ENCODE measurements at places on chromosomes 2 and 18.
A peak's percentile ranks its signal among the peaks of the same experiment; 100 is the strongest.

GRCh38 chr2:186835628-186836027, 13.3 kb downstream of the ZSWIM2 start:
- no peak for DNase-seq

GRCh38 chr18:27564066-27564465, 379.0 kb upstream of the CHST9 start:
- DNase-seq, result no peak

- no peak for DNase-seq
Measured at GRCh38 chr18:70046796-70047195, 99.1 kb upstream of the CD226 start.

- no peak for DNase-seq
Measured at GRCh38 chr18:49970319-49970718, 157.0 kb upstream of the ACAA2 start.

GRCh38 chr2:231877533-231878456, 48.4 kb downstream of the NPPC start:
- no peak for DNase-seq

DNA sequence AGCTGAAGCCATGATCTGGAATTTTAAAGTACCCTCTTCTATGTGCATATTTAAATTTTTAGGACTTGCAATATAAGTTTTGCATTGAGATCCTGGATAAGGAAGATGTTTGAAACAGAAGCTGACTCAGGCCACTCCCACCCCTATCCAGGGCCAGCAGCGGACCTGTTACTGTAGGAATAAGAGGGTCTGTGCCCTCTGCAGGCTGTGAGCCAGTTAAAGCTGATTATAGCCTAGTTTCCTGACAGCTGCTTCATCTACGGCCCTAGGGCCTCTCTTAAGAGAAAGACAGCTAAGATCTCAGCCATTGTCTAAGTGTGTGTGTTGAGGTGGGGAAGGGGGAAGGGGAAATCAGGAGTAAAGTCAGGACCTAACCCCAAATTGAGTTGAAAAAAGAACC, 234.0 kb downstream of the HAUS1 start:
- DNase-seq, result peak; percentile 30

- DNase-seq, result no peak
Measured at GRCh38 chr2:136075476-136075875, 42.5 kb downstream of the CXCR4 start.

GRCh38 chr2:69238449-69239031, 148.5 kb downstream of the GFPT1 start:
- DNase-seq, result no peak

DNA sequence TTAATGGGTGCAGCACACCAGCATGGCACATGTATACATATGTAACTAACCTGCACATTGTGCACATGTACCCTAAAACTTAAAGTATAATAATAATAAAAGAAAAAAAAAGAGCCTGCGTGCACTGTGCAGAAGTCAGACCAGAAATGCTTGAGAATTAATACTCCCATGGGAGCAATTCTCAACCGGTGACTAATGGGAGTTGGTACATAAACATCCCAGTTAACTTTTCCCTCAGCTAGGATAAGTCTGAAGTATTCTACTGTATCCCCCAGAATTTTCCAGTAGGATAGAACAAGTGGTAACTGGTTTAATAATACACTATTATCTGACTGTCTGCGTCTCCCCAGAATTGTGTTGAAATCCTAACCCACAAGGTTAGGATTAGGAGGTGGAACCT, 113.6 kb upstream of the COL5A2 start:
- no peak for DNase-seq

GRCh38 chr2:119184512-119184911, 26.0 kb upstream of the C1QL2 start:
- no peak for DNase-seq

GRCh38 chr2:31327505-31327904, 87.0 kb downstream of the XDH start:
- DNase-seq, result no peak

GRCh38 chr2:157497638-157498314, 53.9 kb upstream of the CYTIP start:
- DNase-seq, result peak; percentile 83

- no peak for DNase-seq
Measured at GRCh38 chr18:31101183-31102024, 817 bp downstream of the DSC2 start.

- DNase-seq, result no peak
Measured at GRCh38 chr2:149857344-149857743, 269.8 kb upstream of the MMADHC start.

DNA sequence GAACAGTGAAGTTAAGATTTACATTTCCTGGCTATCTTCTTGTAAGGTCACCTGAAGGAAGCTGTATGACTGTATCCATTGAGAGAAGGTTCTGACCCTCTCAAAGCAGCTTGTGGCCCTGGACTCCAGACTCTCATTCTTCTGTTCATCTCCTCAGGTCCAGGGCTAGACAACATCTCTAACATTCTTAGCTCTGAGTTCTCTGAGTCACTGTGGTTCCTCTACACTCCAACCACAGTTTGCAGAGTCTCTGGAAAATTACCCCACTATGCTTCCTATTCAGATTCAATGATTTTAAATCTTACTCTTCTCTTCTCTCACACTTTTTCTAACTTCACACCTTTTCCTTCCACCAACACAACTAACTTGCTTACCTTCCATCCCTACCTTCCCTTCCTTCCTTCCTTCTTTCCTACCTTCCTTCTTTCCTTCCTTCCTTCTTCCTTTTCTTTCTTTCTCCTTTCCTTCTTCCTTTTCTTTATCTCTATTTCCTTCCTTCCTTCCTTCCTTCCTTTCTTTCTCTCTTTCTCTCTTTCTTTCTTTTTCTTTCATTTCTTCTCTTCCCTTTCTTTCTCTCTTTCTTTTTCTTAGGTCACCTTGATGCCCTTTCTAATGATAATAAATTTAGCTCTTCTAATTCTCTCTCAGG, 824.3 kb upstream of the ZEB2 start:
- no peak for DNase-seq

DNA sequence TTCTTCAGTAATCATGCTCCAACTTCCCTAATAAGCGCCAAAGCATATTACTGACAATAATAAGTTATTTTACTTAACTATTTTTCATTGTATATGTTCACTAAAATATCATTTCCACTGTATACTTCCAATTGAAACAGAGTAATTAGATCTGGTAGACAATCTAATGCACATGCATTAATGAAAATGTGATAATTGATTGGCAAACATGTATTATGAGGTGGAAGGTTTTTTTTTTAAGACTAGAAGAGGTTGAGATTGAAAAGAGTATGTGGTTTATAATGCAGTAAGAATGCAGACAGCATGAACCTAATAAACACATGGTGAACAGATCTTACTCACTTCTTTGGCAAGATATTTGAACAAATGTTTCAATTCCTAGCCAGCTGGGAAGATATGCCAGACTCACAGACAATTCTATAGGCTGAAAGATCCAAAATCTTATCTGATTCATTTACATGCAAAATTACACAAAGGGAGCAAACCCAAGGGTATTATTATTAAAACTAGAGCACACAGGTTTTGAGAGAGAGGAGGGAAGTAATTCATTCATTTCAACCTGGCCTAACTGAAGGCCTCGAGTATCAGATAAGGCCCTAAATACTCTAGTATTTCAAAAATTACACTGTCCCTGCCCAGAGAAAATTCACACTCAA, 2.8 kb downstream of the NCKAP1 start:
- DNase-seq, result no peak

DNA sequence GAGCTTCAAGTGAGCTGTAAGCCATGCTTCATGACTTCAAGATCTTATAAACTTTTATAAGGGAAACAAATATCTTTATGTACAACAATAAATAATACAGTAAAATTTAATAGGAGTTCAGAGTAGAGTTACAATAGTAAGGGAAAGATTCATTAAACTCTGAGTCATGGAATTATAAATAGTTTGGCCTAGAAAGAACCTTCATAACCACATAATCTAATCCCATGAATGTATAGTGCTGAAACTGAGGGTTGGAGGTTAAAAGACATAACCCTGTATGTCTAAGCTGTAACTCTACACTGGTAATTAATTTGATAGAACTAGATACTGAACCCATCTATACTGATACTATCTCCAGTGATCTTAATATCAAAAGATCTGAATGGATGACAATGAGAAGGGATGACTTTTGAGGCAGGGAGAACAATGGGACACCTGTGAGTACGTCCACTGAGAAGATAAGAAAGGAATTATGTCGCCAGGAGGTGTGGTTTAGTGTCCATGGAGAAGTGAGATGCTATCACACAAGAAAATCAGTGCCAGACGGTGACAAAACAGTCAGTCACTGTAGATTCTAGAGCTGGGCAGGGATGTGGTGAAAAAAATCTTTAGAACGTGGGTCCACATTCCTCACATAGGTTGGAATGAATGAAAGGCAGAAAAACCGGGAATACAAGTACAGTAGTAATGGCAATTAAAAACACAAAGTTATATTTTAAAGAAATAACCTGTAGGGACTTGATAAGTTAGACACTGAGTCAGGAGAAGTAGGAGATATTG, 1.1 kb downstream of the IL1F10 start:
- no peak for DNase-seq

DNA sequence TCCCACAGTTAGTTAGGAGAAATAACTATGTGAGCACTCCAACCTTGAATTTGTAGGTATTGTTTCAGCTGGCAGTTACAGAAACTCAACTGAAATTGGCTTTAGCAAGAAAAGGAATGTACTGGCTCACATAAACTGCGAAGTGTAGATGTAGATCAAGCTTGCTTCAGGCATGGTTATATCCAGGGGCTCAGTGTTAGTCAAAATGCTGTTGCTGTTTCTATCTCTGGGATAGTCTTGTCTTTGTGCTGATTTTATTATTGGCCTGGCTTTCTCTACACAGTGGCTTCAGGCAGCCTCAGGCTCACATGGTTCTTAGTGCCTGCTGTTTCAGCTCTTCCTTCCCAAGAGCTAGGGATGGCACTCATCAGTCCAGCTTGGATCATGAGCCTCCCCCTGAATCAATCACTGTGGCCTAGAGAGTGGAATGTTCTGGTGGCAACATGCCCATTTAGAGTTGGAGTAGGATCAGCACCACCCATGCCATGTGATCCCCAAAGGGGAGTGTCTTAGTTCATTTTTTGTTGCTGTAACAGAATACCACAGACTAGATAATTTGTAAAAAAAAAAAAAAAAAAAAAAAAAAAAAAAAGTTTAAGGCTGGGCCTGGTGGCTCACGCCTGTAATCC, 69.1 kb upstream of the FOXI3 start:
- no peak for DNase-seq

- DNase-seq, result no peak
Measured at GRCh38 chr2:160279813-160280465, 79.9 kb upstream of the ITGB6 start.

GRCh38 chr2:191991442-191991841, 144.6 kb upstream of the CAVIN2 start:
- DNase-seq, result peak; percentile 22

DNA sequence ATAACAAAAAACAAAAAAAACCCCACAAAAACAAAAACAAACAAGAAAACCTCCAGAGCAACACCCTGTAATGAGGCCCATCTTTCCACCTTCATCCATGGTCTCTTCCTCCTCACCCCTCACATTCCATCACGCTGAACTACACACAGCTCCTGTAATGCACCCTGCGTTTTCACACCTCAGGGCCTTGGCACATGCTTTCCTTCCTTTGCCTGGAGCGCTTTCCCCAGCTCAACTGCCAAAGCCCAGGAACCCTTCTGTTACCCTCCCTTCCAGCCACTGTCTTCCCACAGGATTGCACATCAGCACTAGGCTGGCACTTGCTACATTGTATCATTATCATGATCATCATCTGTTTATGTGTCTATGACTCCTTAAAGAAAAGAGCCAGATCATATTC, 29.4 kb downstream of the TMEM247 start:
- no peak for DNase-seq

DNA sequence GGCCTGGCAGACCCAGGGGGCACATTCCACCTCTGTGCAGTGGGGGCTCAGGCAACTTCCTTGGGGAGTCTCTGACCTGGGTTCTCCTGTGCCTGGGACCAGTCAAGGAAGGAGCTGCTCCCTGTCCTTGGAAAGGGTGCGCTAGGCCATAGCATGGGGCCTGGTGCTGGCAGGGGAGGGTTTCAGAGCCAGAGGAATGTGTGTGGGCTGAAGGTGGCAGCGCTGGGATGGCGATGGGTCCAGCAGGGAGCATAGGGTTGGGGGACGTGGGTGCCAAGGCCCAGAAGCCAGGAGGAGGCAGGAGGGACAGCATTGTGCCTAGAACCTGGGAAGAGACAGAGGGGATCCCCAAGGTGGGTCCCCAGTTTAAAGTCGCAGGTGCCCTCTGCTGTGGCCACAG, 66.3 kb upstream of the TUBA3E start:
- no peak for DNase-seq

- DNase-seq, result no peak
Measured at GRCh38 chr2:128332091-128332634, 13.5 kb upstream of the HS6ST1 start.

DNA sequence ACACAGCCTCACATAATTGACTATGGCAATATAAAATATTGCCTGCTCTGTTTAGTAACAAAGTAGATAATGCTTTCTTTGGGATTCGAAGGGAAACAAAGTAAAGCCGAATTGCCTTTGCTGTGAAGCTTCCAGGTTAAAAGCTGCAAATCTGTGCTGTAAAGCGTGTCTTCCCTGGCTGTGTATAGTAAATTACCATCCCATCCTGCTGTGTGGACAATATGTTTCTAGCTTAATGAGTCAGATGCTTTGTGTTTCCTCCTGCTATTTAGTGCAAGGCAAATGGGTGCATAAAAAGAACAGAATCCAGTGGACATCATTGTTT, 265.1 kb downstream of the SOCS6 start:
- no peak for DNase-seq

DNA sequence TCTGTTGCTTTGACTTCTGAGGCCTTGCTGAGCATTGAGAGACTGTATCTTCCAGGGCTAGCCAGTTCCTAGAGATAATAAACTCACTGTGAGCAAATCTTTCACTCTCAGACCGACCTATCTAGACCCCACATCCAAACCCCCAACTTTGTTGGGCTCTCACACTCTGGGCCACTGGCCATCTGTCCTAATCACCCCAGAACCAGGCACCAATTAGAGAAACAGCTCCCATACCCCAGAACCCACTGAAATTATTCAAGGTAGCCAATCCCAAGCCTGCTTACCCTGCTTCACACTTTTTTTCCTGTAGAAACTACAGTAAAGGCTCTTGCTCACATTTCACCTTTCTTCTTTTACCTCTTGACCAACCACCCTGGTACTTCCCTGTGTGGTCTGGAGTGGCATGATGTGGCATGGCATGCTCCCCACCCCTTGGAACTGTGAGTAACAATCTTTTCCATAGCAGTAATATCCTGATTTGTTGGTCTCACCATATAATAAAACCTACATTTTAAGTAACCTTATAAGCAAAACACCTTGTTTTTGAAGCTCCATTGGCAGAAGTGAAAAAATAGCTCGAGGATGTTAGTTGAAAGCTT, 55.2 kb downstream of the ANKRD12 start:
- no peak for DNase-seq

DNA sequence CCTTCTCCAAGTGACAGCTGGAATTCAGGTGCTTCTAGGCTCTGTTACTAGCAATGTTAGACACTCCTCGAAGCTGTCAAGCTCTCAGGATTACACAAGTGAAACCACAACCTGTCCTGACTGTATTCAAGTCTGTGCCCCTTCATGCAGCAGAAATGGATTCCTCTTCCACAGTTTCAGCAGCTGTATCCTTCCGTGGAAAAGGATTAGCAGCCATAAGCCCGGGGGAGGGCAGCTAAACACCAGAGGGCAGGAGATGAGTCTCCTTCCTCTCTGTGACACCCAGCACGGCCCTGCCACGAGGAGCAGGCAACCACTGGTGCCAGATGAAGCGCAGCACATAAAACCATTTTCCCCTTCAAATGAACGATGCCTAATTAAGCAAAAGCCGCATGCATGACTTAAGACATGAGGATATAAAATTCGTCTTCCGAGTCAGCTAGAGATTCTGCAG, 1.2 kb downstream of the ST3GAL5 start:
- peak; percentile 85 for DNase-seq
